ENCODE measurements at places on chromosomes 1 and 21. TPM values are rescaled to one million over a fixed set of nuclear protein-coding genes. Genes with fewer than 3 reads are reported as not detected.

The RPE65 gene
- total RNA-seq, result not detected

The LAX1 gene
- total RNA-seq, result 0.13 TPM

The GSTM1 gene
- 12.2 TPM for total RNA-seq

The GSTM4 gene
- 4.0 TPM for total RNA-seq

The RCAN3 gene
- 6.6 TPM for total RNA-seq

The AK4 gene
- total RNA-seq, result 35.0 TPM

The CBR3 gene
- 19.2 TPM for total RNA-seq

The TTC34 gene
- total RNA-seq, result 0.13 TPM

The PMF1 gene
- 54.7 TPM for total RNA-seq

The FMO5 gene
- total RNA-seq, result 1.1 TPM

The ANXA9 gene
- not detected for total RNA-seq

The NUAK2 gene
- total RNA-seq, result 0.93 TPM

The NEGR1 gene
- 12.2 TPM for total RNA-seq

All from thoracic aorta endothelial cell (primary cell).